ENCODE measurements at places on chromosomes 12 and 14.

DNA sequence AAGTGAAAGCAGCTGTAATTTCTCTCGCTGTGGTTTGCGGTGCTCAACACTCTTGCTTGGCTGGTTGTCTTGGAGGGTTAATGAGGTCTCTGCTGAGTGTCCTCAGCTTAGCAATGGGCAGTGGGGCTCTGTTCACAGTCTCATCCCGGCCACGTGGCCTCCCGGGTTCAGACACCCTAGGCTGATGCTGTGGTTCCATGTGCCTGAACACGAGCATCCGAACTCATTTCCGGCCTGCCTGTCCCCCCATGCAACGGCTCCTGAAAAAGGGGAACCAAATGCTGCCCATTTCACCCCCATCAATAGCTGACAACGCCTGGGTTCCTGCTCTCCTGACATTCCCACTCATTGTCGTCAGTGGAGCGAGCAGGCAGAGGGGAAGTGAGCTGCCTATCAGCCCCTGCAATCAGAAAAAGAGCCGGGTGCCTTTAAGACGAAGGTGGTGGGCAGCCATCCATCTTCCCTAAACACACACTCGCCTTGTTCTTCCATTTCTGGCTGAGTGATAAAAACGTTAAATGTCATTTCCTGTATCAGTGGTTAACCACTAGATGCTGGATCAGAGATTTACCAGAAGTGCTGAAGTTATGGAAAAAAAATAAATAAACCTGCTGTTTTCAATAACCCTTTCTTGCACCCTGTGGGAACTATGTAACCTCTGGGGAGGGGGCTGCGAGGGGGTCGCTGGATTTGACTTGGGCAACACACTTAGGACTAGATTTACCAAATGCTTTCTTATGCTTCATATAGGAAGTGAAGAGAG, 60.3 kb upstream of the BCL2L14 start:
- no peak for DNase-seq

DNA sequence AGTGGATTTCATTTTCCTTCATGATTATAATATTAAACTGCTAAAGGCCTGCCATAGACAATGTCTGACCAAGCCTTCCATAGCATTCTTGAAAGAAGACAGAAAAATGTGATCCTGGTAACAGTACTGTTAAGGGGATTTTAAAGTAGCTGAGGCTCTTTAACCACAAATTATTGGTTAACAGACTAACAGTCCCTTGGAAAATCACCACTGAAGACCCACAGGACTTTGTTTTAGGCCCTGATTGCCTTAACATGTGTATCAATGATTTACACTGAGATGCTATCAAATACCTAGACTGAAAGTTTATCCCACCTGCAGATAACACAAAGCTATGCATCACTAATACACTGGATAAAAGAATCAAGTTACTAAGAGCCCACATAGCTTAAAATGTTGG, 6.0 kb downstream of the KRT79 start:
- DNase-seq, result no peak

- no peak for DNase-seq
Observed at GRCh38 chr14:85468816-85469215, 61.1 kb upstream of the FLRT2 start.

DNA sequence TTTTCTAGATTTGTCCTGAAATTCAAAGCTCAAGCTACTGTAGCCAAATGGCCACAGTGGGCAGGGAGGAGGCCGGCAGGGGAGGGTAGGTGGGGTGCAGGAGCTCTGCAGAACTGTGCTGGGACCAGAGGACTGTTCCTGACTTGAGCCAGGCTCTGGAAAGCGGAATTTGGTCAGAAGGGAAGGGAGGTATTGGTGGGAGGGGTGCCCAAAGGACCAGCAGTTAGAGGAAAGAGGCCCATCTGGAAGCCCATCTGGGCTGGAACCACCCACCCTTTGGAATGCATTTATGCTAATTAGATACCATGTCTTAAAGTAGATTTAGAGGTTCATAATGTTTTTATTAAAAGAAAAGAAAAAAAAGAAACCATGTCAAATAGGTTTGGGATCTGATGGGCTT, 24.5 kb upstream of the JPH4 start:
- DNase-seq, result no peak

- no peak for DNase-seq
Observed at GRCh38 chr12:57613427-57614109, 2.3 kb downstream of the ARHGEF25 start.

DNA sequence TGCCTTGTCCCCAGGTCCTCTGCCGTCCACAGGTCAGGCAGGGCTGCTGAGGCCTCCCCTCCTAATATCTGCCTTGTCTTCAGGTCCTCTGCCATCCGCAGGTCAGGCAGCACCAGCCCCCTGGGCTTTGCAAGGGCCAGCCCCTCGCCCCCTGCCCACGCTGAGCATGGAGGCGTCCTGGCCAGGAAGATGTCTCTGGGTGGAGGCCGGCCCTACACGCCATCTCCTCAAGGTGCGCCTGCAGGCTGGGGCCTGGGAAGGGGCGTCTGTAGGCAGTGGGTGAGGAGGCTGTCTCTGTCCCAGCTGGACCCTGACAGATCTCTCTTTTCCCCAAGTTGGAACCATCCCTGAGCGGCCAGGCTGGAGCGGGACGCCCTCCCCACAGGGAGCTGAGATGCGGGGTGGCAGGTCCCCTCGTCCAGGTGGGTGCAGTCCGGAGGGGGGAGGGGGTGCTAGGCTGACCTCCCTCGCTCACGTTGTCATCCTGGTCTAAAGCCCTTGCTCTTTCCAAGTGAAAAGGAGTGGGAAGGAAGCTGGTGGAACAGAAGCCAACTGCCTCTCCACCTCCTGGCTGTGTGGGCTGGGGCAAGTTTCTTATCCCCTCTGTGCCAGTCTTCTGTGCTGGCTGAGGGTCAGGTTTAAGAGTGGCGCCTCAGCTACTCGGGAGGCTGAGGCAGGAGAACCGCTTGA, 13.9 kb upstream of the PUS1 start:
- no peak for DNase-seq

GRCh38 chr14:31263485-31264133, 56.0 kb upstream of the HECTD1 start:
- peak; percentile 95 for DNase-seq

DNA sequence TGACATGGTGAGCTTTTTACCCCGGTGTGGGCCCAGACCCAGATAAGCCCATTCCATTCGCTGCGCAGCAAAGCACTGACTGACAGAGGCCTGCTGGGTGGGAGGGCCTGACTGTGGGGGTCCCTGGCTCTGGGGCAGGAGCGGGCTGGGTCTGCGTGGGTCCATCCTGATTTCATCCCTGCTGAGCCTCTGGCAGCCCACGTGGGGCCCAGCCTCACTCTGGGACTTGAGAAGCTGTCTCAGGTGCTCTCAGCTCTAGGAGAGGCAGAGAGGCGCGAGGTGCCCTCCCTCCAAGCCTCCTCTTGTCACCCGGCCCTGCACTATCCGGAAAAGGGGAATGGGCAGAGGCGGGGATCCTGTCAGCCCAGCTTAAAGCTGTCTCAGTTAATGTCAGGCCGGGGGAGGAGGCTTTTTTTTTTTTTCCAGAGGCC, 927 bp downstream of the ABCB9 start:
- no peak for DNase-seq

DNA sequence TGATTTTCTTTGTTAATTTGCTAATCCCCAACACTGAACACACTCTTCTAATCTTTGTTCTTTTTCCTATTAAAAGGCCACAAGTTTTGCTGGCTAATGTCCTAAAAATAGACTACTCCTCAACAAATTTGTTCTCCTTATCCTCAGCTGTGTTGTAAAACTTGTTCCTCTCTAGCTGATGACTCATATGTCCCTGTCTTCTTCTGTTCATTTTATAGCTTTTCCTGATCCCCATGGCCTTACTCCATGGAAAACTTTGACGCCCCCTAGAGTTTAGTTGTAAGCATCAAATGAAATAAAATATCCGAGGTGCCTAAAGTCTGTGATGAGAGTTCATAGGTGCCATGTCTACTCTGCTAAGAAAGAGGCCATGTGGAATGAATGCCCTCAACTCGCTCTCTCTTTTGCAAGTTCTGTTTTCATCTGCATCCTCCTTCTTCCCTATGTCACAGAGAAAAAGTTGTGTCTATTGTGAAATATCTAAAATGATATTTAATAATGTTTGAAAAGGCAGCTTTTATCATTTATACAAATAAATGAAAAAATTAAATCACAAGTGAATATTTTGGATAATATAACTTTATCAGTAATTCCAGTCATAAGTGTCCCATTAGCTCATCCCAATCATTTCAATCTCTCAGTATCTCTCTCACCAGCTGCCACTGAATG, 237.9 kb downstream of the IPO8 start:
- peak; percentile 25 for DNase-seq

- DNase-seq, result no peak
Observed at GRCh38 chr12:32148372-32148771, 41.7 kb downstream of the BICD1 start.

DNA sequence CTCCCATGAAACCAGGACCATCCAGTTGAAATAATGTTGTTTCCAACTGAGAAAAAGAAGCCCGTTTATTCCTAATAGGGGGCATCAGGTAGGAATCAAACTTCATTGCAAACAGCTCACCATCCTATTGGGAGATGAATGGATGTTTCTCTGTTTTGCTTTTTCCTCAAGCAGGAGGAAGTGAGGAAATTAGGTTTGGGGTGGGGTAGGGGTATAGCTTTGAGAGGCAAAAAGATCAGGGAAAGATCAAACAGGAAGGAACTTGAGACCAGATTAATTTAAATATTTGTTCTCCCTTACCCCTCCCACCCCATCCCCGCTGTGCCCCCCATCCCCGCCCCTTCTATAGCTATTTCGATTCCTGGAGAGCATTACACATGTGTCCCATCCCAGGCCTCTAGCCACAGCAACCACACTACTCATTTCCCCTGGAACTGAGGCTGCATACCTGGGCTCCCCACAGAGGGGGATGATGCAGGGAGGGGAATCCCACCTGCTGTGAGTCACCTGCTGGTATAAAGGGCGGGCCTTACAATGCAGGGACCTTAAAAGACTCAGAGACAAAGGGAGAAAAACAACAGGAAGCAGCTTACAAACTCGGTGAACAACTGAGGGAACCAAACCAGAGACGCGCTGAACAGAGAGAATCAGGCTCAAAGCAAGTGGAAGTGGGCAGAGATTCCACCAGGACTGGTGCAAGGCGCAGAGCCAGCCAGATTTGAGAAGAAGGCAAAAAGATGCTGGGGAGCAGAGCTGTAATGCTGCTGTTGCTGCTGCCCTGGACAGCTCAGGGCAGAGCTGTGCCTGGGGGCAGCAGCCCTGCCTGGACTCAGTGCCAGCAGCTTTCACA, at the start of gene IL23A:
Gene IL23A (plus strand): TSS at position 577 of the 850 bp plus-strand sequence. CDS start 161 bp downstream, at position 738.
- DNase-seq, result peak; percentile 26

DNA sequence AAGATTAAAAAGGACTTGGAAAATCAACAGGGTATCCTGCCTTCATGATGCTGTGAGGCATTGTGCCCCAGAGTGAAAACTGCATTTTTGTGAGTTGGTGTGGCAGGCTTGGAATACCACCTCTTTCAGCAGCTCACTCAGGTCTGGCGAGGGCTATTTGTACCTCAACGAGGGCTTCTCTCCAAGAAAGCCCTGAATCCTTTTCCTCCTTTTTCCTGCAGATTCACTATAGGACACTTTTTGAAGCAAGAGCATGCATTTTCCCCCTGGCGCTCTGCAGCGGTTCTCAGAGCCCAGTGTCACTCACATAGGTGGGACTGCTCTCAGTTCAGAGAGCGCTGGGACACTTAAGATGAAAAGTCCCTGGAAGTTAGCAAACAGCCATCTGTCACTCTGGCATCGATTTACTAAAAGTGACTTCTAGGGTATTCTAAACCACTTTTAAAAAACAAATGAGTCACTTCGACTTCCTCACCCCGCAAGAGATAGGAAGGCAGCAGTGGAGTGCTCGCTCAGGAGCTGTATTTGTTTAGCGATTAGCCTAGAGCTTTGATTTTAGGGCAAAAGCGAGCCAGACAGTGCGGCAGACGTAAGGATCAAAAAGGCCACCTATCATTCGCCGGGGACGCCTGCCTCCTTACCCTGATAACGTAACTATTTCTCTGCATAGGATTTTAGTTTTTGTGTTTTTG, 782 bp upstream of the LGR5 start:
- DNase-seq, result peak; percentile 30

- no peak for DNase-seq
Observed at GRCh38 chr14:99966037-99966835, 99.0 kb upstream of the EVL start.

GRCh38 chr12:26277506-26278246, 82.3 kb downstream of the SSPN start:
- no peak for DNase-seq

DNA sequence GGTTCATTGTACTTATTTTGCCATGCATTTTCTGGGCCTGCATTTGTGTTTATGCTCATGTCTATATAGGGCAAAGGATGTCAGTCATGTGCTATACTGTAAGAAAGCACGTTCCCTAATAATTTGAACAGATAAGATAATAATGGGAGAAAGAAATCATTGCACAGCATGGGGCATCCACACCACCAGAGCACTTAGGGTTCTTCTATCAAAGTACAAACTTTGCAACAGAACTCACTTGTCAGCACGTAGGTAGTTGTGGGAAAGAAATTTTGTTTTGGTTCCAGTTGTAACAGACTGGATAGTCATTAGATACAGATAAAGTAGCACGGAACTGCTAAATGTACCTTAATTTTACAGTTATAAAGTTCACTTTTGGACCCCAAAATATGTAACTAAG, 10.1 kb downstream of the PPP1CC start:
- DNase-seq, result no peak
